ENCODE measurements at places on chromosomes 7 and 10.

- DNase-seq = no peak
These were observed 26.0 kb downstream of the CYTH3 start for GRCh38 chr7:6246251-6246917.

- no peak for DNase-seq
These were observed 141.9 kb downstream of the PRKG1 start for GRCh38 chr10:51215951-51216834.

GRCh38 chr10:99123851-99124250 lies 111.8 kb downstream of the HPSE2 start:
- no peak for DNase-seq

- no peak for DNase-seq
These were observed 342.2 kb downstream of the GATA3 start for GRCh38 chr10:8396675-8397074.

DNA sequence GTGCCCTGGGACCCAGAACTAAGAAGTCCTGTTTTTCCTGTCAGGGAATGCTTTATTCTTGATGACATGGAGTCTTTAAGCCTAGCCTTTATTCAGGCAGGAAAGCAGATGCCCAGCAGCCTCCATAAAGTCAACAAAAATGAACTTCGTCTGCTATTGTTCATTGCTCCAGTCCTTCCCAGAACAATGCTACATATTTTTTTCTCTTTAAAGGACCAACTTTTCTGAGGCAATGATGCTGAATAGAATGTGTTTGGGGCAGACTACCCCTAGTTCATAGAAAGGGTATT lies 47.6 kb upstream of the PDCD4 start:
- no peak for DNase-seq

All from nucleus accumbens (tissue), 56 donors.